DMS153 (cell line): ENCODE measurements at places on chromosomes 1 and 21.

GRCh38 chr1:223201967-223202366 is 58.9 kb upstream of the TLR5 start:
- peak; percentile 7 for DNase-seq

- DNase-seq = no peak
Observed at GRCh38 chr1:229127301-229127700, 143.6 kb upstream of the RAB4A start.

DNA sequence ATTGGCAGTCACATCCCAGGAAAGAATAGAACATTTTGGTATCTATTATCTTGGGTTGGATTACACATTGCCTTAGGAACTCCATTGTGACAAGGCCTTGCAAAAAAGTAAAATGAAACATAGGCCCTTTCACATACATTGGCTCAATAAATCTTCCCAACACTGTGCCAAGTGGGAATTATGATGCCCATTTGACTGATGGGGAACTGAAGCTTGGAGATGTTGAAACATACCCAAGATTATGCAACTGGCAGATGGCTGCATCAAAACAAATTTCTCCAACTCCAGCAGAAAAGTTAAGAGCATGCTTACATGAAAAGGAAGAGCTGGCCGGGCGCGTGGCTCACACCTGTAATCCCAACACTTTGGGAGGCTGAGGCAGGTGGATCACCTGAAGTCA is 26.9 kb downstream of the PLEKHO1 start:
- DNase-seq = no peak

- DNase-seq = no peak
Observed at GRCh38 chr1:38527373-38527966, 332.1 kb downstream of the RRAGC start.

DNA sequence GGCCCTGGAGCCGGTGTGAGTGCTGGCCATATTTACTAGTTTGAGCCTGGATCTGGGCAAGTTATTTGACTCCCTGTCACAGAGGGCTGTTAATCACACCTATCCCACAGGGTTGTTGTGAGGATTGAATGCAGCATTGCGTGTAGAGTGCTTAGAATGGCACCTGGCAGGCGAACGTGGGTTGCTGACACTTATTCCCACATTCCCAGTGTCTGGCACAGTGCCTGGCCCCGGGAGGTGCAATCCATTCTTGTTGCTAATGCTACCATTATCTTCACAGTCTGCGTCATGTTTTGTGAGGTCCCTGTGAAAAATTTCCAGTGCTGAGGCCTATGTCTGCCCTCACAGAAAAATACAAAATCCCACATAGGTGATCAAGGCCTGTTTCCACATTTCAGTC is 66.1 kb downstream of the CD2 start:
- DNase-seq = peak; percentile 76

DNA sequence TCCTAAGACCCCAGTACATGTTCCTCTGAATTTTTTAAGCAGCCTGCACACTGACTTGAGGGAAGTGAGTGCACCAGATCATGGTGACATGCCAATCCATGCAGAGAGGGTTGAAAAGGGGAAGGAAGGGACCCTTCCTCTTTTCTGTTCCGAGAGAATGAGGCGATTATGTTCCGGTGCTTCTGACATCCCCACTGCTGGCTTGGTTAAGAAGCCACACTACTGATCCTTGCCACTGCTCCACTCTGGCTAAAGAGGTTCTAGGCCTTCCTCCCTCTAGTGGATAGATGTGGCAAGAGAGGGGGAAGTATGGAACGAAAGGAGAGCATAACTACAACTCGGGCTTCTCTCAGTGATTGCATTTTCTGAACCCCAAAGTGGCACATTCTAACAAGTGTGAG is 1.8 kb upstream of the CYB5R1 start:
- DNase-seq = peak; percentile 66

DNA sequence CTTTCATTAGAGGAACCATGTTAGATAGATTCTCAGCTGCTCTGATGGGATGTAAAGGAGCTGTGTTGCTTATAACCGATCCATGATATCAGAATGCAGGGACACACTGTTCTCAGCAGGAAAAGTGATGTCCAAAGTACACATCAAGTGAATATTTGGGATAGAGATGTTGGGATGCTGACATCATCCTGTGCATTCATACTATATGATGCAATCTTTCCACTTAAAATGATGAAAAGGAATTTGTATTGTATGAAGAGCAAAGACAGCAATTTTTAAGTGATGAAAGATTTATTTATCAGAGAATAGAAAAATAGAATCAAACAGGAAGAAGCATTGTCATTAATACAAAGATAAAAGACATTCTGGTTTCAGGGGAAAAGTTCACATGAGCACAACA is 110.1 kb downstream of the ERG start:
- no peak for DNase-seq

DNA sequence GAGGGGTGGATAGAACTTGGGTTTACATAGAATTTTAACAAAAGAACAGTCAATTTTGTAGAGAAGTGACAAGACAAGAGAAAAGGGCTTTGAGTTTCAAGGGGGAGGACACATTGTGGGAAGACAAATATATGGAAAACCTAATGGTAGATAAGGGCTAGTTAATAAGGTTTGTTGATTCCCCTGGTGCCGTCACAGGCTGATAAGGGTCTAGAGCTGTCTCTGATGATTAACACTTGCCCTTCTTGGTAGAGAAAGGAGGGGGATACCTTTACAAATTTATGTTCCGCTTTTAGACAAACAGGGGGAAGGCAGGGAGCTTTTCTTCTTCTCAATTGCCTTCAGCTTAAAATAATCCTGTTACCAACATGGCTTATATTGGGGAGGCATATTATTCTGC is 124.3 kb downstream of the ETS2 start:
- no peak for DNase-seq

DNA sequence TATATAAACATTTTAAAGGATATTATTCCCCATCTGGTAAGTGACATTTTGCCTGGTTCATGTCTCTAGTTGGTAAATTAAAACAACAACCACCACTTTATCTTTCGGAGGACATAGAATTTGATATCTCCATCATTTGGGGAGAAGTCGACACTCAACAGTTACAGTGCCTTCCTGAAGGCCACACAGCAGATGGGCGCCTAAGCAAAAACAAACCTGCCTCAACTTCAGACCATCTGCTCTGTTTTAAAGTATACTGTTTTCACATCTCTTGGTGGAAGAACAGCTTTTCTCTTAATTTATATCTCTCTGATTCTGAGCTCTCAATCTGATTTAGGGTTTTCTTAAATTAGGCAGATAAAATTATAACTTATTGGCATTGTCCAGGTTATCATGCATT is 282.2 kb downstream of the RYR2 start:
- DNase-seq = no peak

DNA sequence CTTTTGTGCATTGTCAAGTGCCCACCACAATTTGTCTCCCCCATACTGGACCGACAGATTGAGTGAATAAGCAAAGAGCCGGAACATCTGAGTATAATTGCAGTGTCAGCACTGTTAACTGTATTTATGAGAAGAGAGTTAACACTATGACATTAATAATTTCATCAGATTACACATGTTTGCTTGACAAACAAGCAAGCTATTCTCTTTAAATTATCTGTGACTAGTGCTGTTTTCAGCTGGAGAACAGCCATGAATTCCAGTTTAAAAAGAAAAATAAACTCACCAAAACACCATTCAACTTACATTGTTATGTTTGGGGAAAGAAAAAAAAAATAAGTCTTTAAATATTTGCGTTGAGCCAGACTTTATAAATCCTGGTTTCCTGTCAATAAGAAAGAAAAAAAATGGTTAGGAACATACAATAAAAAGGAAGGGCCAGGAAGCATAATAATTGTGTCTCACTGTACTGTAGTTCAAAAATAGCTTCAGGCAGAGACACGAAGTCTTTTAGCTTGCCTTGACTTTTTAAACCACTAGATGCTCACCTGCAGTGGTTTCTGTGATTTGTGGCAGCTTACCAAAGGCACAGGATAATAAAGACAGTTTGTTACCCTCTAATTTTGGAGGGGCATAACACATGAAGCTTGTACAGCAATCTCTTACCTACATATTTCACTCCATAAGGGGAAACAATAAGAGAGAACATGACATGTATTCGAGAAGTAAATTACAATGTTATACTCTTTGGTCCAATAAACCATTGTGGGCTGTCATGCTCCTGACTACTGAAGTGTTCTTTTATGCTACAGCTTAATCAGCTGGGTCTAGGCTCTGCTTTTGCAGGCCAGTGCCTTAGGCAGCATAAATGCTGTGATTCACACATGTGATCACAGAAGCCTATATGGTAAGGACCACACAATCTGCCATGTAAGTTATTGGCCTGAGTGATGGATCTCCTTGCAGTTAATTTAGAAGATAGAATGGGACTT is 302.0 kb upstream of the ADGRL2 start:
- peak; percentile 21 for DNase-seq

DNA sequence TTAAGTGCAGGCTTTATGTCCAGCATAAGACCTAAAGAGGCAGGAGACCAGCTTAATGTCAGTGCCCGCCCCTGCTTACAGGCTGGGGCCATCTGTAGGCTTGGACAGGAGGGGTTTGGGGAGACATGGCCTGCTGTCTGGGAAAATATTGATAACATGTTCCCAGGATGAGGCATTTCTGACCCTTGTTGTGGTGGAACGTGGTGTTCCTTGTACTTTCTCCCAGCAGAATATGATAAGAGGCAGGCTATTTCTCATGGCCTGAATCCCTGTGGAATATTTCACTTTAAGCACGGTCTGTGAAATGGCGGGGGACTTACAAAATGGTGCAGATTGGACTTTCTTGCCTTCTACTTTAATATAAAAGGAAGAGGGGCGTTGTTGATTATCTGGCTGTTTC is 41.9 kb upstream of the PLA2G5 start:
- no peak for DNase-seq

DNA sequence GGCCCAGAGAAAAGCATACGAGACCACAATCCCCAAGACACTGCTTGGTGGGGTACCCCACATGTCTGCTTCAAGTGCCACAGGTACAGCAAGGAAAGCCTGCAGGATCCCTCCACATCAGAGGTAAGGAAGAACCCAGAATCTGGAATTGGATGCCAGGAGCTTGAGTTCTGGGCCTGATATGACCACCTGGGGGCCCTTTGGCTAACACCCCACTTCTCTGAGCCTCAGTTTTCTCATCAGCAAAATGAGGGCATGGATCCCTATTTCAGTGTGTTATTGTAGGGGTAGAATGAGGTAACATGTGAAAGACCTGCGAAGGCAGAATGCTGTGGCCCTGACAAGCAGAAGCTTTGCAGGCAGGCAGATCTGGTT is 24.5 kb downstream of the NAV1 start:
- DNase-seq = no peak

GRCh38 chr1:17233675-17234320 is 15.1 kb upstream of the PADI3 start:
- peak; percentile 10 for DNase-seq

- DNase-seq = no peak
Observed at GRCh38 chr21:46646541-46647154, 11.2 kb downstream of the PRMT2 start.

DNA sequence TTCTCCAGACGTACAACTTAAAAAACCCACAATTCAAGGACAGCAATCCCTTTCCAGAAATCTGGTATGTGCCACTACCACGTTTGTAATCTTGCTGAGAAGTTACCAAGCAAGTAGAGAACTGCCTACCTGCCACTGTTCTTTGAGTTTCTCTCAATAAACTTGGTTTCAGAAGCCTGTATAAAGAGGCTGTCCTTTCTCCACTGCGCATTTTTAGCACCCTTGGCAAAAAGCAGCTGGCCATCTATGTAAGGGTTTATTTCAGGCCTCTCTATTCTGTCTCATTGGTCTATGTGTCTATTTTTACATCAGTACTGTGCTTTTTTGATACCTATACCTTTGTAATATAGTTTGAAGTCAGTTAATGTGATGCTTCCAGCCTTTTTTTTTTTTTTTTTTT is 665.1 kb upstream of the BRINP3 start:
- DNase-seq = no peak

DNA sequence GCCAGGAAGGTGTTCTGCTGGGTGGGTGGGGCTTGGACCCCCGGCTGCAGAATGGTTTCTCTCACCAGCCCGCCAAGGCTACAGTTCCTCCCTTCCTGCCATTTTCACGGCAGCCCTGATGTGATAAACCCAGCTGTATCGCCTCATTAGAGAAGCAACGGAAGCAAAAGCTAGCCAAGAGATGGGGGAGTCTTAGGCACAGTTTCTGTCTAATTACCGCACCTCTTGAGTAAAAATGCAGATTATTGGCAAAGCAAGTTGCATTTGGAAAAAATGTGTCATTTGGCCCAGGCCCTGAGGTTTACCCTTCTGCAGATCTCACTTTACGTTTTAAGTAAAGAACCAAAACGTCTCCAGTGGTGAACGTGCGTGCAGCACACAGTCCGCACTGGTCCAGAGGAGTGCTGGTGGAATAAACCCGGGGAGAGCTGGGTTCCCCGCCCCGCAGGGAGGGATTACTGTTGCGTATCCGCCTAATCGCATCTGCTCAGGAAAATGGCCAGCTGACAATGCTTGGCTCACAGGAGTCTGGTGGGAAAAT is 109.9 kb downstream of the GALNT2 start:
- no peak for DNase-seq

GRCh38 chr1:63817152-63817667 is 43.4 kb downstream of the ROR1 start:
- DNase-seq = peak; percentile 70

GRCh38 chr1:158819461-158820443 is 11.4 kb upstream of the MNDA start:
- DNase-seq = no peak

DNA sequence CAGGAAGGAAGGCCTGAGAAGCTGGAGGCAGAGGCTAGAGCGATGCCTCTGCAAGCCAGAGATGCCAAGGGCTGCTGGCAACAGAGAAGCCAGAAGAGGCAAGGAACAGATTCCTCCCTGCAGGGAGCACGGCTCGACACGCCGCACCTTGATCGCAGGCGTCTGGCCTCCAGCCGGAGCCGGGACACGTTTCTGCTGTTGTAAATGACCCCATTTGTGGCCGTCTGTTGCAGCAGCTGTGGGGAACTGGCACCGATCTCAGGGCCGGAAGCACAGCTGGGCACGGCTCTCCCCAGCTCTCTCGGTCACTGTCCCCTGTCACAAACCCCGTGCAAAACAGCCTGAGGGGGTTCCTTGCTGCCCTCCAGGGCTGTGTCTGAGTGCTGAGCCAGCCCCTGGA is 59.6 kb downstream of the SIK1 start:
- no peak for DNase-seq

GRCh38 chr1:91889717-91890459 is 3.9 kb upstream of the TGFBR3 start:
- DNase-seq = no peak

DNA sequence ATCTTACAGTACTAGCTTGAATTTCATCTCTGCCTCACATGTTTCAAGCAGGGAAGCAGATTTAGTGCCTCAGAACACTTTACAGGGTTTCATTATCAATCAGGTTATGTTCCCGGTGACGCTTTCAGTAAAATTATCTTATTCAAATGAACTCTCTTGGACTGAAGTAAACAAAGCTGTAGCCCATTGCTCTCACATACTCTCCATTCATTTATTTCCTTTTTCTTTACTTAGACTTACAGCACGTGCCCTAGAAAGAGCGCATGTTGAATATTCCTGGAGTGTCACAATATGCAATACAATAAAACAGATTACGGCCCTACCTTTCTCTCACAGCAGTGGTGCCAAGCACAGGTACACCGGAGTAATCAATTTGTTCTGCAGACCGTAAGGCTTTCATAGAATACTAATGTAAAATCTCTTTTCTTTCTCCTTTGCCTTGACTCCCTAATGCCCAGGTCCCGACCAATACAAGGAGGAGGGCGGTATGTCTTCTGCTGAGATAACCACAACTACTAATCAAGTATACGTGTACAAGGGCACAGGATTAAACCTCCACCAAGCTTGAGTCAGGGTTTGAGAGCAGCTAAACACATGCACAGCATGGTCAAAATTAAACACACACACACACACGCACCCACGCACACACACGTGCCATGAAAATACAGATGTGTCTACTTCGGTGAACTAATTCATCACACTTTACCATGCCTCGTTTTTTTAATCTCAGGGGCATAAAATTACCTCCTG is 62.8 kb downstream of the NRIP1 start:
- no peak for DNase-seq
